Smooth muscle cell of bladder (primary cell): ENCODE measurements at places on chromosomes 2 and 18. TPM values are rescaled to one million over a fixed set of nuclear protein-coding genes. Genes with fewer than 3 reads are reported as not detected.

The CTLA4 gene
- not detected in 2 replicates for total RNA-seq

The TCF23 gene
- total RNA-seq: not detected in 2 replicates

The HNMT gene
- 84.5 and 172 TPM in 2 replicates for total RNA-seq

The TUBB8B gene
- not detected in 2 replicates for total RNA-seq

The CYTIP gene
- 0.28 TPM in 1 of 2 replicates, not detected in the other for total RNA-seq

The REG3G gene
- not detected in 2 replicates for total RNA-seq
